ENCODE measurements at places on chromosomes 1 and 21. TPM values are rescaled to one million over a fixed set of nuclear protein-coding genes. Genes with fewer than 3 reads are reported as not detected.

IL19 gene
- polyA plus RNA-seq: not detected

FALEC gene
- 2.6 TPM for polyA plus RNA-seq

HSF2BP gene
- 0.82 TPM for polyA plus RNA-seq

GREM2 gene
- polyA plus RNA-seq: 0.24 TPM
